ENCODE measurements at places on chromosomes 13 and 19.

DNA sequence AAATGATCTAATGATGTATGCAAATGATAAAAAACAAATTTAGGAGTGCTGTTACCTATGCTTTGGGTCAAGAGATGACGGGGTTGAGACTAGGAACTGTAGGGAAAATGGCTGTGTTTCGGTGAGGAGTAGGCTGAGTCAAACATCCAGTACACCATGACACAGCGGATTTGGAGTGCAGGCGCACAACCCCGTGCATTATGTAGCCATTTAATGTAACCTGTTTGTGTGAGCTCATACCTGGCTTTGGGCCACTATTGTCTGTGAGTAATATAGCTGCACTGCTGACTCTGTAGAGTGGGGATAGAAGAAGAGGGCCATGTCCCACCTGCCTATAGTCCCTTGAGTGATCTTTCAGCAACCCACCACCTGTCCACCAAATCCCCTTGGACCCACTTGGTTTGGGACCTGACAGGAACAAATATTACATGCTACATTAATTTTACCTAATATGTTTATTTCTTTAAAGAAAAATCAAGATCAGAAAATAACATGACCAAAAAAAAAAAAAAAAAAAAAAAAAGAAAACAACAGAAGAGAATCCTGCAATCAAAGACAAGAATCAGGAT is 95.5 kb upstream of the KLHL1 start:
- DNase-seq, result no peak

DNA sequence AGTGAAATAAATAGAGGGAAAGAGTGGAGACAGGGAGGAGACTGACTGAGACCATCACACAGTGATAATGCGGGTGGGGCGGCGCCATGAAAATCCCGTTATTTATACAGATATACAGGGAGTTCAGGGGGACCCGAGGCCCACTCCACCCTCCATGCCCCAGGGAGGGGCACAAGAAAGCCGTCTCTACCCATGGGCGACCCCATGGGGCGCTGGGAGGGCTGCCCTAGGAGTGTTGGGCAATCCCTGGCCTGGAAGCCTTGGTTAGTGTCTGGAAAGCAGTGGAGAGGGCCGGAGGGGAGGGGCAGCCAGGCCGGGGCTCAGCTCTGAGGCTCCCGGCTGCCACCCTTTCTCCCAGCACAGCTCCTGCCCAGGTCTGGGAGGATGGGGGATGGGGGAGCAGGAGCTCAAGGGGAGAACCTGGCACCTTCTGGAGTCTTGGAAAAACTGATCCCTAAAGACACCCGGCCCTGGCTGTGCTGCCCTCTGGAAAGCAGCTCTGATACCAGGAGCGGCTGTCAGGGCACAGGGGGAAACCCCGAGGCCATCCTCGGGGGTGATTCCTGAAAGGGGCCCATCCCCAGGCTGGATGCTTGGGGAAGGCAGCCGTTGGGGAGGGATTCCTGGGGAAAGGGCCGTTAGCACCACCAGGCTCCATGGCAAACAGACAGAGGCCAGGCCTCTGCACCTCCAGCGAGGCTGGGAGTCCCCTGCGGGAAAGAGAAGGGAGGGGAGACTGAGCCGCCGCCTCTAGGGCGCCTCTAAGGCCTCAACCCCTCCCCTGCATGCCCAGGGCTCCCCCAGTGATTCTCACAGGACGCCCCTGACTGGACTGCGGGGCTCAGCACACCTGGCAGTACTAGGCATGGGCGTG is 3.0 kb upstream of the PRKD2 start:
- no peak for DNase-seq

DNA sequence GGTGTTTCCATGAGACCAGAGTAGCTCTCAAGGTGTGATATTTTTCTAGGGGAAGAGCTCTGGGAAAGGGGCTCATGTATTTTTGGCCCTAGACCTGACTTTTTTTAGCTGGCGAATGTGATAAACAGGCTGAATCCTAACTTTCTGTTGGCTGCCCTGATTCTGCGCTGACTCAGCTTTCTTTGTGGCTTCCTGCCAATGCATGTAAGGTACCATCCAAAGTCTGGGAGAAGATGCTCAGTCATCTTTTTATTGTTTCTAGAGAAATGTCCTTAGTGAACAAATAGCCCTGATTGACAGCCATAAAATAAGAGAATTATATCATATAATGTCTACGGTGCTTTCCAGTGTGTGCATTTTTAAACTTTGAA is 113.6 kb upstream of the MBNL2 start:
- DNase-seq, result no peak

GRCh38 chr19:9909251-9909650 is 27.1 kb downstream of the OLFM2 start:
- no peak for DNase-seq

GRCh38 chr13:43445668-43446067 is 341.1 kb downstream of the ENOX1 start:
- DNase-seq, result no peak

DNA sequence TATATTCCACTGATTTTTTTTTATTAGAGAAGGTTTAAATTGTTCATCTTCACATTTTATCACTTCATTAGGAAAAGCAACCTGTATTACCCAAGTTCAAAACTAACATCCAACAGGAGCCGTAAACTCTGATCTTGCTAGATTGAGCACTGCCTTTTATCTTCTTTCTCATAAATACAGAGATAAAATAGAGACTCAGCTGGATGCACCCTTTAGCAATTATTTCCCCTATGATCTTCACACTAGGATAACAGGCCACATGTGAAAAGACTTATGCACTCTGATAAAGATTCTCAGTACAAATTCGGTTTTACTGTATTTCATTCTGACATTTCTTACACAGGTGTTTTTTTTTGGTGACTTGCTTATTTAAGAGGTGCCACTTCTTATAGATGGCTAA is 2438.2 kb upstream of the PCDH20 start:
- no peak for DNase-seq

DNA sequence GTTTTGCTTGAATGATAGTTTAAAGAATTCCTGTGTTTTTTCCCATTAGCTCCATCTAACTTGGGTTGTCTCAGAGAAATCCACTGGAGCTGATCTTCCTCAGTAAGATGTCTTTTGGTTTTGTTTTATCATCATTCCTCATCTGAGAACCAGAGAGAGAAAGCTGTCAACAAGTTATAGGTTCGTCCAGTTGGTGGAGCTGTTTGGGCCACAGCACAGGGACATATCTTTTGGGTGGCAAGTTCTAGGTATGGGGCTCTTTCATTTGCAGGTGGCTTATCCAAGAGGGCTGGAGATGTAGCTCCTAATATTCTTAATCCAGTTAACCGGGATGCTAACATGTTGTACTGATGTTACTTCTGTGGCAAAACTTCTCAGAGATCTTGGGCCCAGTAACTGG is 174.2 kb downstream of the KCNRG start:
- no peak for DNase-seq

GRCh38 chr13:60028021-60028420 is 135.7 kb downstream of the DIAPH3 start:
- DNase-seq, result no peak

GRCh38 chr13:59111751-59112171 is 1052.0 kb downstream of the DIAPH3 start:
- DNase-seq, result peak; percentile 93

- DNase-seq, result no peak
Measured at GRCh38 chr19:30879736-30880135, 469.5 kb downstream of the TSHZ3 start.

GRCh38 chr13:86476656-86477055 is 677.4 kb upstream of the SLITRK6 start:
- no peak for DNase-seq

GRCh38 chr13:50250401-50250800 is 235.2 kb downstream of the KCNRG start:
- DNase-seq, result no peak

DNA sequence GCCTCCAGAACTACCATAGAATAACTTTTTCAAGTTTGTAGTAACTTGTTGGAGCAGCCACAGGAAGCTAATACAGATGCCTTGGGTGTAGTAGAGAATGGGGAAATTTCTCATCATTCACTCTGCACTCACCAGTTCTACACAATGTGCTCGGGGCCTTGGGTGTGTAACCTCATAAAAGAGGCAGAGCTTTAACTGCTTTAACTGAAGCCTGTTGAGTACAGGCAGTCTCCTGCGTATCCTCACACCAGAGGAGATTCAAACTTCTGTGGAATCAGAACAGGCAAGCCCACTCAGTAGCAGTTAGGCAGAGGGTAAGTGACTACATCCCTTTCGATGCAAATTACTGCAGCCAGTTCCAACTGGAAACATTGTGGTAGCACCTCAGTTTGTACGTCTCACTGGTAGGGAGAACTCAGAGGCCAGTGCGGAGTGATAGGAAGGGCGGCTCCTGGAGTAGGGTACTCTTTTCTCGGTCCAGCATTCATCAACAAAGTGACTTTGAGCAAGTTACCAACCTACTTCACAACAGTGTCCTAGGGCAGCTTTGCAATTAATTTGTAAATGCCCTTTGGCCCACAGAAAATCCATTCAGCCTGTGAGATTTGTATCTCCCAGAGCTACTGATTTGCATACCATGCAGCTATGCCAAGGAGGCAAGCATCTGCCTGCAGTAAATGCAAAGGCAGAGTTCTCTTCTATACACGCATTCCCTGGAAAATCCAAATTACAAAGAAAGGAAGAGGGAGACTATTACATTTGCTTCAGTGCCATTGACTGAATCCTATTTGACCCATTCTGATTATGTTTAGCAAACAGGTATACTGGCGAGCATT is 904.3 kb downstream of the DIAPH3 start:
- DNase-seq, result no peak

- DNase-seq, result no peak
Measured at GRCh38 chr19:42226886-42227285, 6.8 kb downstream of the ZNF526 start.

DNA sequence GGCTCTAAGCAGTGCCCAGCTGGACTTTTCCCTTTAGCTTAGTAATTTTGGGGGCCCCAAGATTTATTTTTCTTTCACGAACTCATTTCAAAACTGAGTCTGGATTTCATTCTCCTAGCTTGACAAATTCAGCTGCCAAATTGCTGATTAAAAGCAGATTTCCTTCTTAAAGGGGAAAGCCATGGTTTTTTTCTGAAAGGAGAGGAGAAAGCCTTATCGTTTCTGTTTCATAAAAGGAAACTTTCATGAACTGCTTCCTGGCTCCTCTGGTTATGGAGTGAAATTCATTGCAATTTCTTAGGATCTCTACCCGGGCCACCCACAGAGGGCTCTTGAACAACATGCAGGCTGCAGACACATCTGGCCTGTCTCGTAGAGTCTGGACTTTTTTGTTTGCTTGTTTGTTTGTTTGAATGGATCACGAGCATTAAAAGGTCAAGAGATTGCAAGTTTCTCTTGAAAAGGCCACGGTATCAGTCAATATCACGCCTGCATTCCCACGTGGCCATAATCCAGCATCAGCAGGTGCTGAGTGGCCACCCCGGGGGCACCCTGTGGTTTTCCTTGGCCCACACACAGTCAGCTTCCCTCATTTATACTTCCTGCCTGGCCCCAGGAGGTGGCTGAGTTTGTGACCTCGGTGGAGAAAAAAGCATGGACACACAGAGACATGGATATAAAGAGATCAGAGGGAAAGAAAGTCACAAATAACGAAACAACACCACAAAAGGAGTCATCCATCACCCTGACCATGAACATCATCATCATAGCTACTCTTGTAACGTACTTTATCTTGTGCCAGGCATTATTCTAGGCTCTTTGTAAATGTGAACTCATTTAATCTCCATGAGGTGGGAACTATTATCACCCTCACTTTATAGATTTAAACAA is 10.5 kb upstream of the KLK4 start:
- DNase-seq, result peak; percentile 29

DNA sequence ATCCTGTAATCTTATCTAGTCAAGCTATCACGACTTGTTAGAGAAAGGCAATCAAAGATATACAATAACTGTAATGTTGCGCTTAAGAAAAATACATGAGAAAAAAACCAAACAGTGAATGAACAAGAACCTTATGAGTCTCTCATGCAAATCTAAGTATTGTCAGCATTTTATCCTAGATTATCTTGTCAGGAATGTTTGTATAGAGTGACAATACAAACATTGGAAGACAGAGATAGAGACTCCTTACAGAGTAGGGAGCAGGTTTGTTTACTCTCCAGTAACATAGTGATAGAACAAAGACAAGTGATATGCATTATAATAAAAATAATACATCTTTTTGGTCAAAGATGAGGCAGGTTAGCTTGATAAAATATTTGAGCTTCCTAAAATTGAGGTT is 444.8 kb downstream of the SLITRK5 start:
- DNase-seq, result no peak

GRCh38 chr19:33422369-33423180 is 49.1 kb downstream of the CEBPG start:
- DNase-seq, result no peak

DNA sequence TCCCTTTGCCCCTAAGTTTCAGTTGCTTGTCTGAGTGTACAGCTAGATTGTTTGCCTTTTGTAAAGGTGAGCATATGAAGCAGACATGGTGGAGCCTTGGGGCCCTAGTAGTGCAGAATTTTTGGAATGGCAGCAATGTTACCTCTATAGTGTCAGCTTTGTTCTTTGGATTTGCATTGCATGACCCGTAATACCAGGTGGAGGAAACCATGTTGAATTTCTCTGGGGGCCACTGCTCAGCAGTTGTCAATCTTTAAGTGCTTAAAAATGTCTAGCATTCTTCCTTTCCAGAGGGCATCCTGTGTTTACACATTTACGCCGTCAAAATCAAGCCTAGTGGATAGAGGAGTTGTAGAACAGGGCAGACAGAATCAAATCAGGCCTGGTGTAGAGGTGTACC is 303.3 kb downstream of the ATP8A2 start:
- no peak for DNase-seq

DNA sequence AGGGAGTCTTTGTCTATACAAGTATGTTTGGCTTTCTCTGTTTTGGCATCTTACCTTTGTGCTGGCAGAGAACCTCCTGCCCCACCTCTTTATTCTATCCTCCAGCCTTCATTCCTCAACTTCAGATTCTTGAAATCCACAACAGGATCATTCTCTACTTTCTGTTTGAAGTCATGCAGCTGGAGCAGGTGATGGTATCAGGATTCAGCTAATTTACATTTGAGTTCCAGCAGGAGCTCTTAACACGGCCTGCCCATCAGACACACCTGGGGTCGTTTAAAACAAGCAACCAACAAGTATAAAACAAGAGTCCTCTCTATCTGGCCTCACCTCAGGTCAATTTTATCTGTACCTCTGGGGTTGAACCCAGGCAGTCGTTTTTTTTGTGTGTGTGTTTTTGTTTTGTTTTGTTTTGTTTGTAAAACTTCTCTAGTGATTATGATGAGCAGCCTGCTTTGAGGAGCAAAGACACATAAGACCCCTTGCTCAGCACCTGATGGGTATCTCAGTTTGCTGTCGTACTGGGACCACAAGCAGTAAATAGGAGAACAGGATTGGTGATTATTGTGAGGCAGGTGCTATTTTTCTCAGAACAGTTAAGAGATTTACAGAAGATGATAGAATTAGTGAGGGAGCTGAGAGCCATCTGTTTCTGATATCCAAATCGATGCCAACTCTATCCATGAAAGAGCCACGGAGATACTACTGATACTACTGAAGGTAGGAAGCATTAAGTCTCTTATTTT is 78.4 kb downstream of the GPC6 start:
- no peak for DNase-seq

- DNase-seq, result peak; percentile 38
Measured at GRCh38 chr13:42041011-42041683, 7.3 kb upstream of the DGKH start.

Measured in fibroblast of gingiva (primary cell).